ENCODE measurements at places on chromosomes 2 and 18.

GRCh38 chr18:8140841-8141501, 468.3 kb upstream of the RAB12 start:
- no peak for DNase-seq

DNA sequence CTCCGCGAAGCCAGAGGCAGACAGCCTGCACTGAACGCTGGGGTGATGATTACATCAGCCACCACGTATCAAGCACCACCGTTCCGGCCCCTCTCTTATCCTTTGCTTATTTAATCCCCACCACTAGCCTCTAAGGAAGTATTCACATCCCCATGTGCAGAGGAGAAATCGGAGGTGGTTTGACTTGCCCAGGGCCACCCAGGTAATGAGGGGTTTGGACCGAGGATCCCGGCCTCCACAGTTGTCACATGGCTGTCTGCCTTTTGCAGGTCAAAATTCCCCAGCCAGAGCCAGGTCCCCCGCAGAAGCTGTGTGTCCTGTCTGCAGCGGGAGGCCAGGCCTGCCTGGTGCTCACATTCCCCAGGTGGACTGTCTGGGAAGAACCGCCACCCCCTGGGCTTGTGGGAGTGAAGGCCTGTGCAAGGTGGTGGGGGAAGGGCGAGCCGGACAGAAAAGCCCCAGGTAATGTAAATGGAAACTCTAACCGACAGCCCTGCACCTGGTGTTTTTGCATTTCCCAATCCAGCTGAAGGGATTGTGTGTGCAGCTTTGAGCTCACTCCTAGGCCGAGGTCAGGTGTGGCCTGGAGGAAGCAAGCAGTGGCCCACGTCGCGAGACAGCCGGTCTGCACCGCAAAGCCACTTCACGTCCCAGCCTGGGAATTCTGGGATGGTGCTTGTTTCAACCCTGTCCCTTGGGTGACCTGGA, 108.5 kb upstream of the ID2 start:
- DNase-seq, result no peak

DNA sequence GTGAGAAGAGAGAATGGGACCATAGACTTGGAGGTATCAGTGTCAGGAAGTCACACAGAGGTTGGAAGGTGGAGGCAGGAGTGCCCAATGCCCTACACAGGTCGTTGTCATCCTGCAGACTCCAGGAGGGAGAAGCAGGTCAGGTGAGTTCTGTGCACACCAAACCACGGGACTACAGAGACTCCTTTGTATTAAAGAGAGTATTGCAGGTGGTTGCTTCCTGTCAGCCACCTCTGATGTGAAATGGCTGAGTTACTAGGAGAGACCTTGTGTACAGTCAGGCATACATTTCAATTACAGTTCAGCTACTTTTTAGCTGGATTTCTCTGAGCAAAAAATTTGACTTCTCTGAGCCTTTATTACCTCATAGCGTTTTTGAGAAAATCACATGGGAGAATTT, 51.6 kb downstream of the SPP2 start:
- DNase-seq, result no peak

- no peak for DNase-seq
Observed at GRCh38 chr2:14678761-14679160, 46.2 kb downstream of the LRATD1 start.

- DNase-seq, result no peak
Observed at GRCh38 chr2:152617456-152618192, 99.6 kb downstream of the PRPF40A start.

DNA sequence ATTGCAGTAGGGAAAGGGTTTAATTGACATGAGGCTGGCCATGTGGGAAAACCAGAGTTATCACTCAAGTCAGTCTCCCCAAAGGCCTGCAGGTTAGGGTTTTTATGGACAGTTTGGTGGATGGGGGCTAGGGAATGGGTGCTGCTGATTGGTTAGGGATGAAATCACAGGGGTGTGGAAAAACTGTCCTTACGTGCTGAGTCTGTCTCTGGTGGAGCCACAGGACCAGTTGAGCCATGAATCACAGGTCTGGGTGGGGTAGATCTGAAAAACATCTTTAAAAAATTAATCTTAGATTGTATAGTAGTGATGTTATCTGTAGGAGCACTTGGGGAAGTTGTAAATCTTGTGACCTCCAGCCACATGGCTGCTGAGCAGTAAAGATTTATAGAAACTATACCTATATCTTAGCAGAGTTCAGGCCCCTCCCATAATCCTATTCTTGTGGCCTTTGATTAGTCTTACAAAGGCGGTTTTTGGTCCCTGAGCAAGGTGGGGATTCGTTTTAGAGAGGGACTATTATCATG, 139.6 kb downstream of the COMMD1 start:
- DNase-seq, result no peak

DNA sequence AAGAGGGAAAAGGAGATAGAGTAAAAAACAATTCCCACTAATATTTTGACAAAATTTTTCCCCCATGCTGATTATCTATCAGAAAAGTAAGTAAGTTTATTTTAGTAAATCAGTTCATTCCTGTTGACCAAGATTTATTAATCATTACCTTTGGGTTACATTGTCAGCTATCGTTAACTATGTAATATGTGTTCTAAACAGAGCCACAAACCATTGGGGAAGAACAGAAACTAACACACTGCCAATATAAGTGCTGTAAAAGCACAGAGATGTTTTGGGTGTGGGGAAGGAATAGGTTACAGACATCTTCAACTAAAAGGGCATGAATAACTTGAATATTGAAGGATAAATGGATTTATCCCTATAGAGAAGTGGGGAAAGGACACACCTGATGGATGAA, 42.5 kb upstream of the ACADL start:
- no peak for DNase-seq

GRCh38 chr2:42193722-42194187, 24.6 kb downstream of the EML4 start:
- no peak for DNase-seq

GRCh38 chr2:167331636-167332232, 443.5 kb downstream of the XIRP2 start:
- DNase-seq, result no peak

- DNase-seq, result no peak
Observed at GRCh38 chr2:113965228-113965627, 75.3 kb downstream of the ACTR3 start.

DNA sequence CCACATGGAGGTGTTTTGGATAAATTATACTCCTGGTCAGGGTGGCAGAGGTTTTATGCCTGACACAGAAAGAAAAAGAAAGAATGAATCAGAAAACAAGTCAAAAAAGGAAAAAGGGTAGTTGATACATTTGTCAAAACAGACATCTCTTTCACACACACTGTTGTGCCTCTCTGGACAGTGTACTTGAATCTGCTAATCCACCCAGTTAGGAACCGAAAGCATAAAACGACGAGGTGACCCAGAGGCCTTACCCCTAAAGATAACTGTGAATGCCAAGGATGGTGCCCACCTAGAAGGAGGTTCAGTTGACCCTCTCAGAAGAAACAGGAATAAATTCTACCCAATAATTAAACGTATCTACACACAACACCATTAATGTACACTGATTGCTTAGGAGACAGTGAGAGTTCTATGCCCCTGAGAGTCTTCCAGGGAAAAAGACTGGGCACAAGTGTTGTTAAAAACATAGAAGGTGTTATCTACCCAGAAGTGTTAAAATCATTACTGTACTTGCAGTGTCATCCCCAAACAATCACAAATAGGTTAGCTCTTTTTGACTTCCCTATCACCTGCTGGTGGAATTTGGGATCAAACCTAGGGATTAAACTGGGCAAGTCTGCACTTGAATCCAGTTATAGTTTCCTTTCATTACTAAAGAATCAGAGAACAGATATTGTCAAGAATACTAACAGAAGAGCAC, 123.2 kb upstream of the DNAJC10 start:
- DNase-seq, result no peak

DNA sequence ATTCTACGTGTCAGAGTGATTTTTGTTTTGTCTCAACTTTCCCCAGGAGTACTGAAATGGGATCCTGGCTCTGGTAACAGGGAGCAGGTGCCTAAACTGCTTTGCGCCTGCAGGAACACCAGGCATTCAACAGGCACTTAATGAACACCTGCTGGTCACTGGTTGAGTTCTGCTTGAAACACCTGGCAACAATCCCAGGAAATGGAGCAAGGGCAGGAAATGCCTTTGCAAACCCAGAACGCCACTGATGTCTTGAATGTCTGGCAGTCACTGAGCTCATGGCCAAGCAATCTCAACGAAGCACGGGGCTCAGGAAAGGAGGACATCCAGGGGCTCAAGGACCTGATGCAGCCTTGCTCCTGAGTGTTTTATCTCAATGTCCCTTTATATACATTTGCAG, 360.0 kb upstream of the RAB6C start:
- DNase-seq, result no peak

DNA sequence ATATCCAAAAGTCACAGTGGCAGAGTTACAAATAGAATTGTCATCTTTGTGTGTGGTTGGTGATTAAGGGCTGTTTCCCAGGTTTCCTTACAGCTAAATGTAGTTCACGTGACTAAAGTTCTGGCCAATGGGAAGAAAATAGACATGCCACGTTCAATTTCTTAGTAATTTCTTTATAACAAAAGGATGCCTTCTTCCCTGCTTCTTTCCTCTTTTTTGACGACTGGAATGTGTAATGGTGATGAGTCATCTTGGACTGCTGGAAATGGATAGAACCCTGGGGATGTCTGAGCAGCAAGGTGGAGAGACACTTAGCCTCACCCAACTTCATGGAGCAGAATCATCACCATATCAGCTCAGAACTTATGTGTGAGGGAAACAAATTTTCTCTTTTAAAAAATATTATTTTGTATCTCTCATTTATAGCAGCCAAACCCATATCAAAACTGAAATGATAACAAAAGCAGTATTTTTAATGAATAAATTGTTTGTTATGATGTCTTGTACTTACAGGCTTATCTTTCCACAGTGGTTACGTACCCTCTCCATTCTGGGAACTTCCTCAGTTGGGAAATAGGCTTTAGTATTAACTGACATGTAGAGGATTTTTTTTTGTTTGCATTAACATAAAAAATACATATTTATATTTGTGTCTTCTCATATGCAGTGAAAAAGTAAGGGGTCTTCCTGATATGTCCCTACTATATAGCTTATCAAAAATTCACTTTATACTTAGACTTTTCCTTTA, 91.1 kb upstream of the CDH2 start:
- DNase-seq, result no peak

DNA sequence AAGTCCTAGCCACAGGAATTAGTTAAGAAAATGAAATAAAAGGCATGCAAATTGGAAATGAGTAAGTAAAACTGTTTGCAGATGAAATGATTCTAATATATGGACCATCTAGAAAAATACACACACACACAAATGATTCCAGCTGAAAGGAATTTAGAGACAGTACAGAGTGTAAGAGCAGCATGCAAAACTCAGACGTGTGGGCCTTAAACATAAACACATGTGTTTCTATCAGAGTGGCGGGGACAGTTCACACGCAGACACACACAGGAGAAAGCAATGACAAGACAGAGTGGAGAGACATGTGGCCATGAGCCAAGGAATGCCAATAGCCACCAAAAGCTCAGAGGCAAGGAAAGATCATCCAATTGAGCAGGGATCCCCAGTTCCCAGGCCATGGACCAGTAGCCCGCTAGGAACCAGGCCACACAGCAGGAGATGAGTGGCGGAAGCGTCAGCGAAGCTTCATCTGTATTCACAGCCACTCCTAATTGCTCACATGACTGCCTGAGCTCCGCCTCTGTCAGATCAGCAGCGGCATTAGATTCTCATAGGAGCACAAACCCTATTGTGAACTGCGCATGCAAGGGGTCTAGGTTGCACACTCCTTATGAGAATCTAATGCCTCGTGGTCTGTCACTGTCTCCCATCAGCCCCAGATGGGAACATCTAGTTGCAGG, 155.4 kb downstream of the ARL4C start:
- DNase-seq, result no peak

- DNase-seq, result no peak
Observed at GRCh38 chr18:22939649-22940048, 6.5 kb downstream of the RBBP8 start.

GRCh38 chr18:63216516-63217311, 102.9 kb downstream of the BCL2 start:
- no peak for DNase-seq

DNA sequence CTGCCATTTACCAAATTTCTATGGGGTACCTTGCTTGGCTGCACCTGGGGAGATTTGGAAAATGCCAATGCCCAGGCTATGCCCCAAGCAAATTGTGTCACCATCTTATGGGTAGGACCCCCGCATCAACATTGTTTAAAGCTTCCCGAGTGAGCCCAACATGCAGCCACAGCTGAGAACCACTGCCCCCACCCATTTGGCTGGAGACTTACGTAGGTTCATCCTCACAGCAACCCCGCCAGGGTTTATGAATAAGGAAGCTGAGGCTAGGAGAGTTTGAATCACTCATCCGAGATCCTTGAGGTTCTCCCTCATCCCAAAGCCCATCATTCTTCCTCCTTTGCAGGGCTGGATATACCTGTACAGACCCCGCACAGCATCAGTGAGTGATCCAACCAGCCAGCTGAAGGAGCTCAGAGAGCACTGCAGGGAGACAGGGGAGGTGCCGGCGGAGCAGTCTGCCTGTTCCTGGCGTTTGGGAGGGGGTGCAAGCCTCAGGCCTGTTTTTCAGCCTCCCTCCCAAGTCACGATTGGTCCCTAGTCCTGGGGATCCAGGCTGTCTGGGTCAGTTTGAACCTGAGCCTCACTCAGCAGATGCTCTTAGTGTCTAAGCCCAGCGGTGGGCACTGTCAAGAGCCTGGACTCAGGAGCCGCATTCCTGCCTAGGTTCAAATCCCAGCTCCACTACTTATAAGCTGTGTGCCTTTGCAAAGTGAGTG, 164.9 kb downstream of the SMAD7 start:
- DNase-seq, result no peak

DNA sequence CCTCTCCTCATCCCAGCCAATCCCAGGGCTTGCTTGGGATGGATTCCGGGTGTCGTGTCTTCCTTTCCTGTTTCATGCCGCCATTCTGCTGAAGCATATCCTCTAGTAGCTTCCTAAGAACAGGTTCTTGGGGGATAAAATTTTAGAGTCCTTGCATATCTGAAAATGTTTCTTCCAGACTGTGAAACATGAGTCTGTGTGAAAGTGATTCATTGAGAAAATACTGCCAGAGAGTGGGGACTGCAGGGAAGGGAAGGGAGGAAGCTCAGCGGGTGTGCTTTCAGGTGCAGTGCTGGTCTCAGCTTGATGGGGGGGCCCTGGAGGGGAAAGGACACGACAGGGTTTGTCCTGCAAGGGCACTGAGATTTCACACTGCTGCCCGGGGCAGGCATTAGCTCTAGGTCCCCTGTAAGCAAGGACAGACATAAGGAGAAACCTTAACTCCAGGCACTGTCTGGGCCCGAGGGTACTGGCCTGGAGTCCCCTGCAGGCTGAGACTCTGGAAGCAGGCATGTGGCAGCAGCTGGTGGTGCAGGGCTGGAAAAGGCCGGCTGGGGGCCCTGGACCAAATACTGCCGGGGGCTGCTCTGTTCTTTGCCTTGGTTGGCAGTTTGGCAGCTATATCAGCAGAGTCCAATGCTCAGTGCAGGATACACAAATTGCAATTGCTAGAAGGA, 97.6 kb upstream of the HS6ST1 start:
- DNase-seq, result no peak

- DNase-seq, result no peak
Observed at GRCh38 chr2:24175631-24176187, 856 bp downstream of the FAM228A start.

GRCh38 chr2:101466426-101466825, 8.5 kb downstream of the RFX8 start:
- DNase-seq, result no peak

Measured in NCI-H1694 treated with DMSO at 0.1 percent for 48 hours (cell line).